ENCODE measurements at places on chromosomes 16 and 17.

GRCh38 chr16:56192986-56193945 lies 2.0 kb downstream of the GNAO1 start:
- no peak for DNase-seq

GRCh38 chr17:36993227-36993626 lies 44.5 kb downstream of the AATF start:
- no peak for DNase-seq

DNA sequence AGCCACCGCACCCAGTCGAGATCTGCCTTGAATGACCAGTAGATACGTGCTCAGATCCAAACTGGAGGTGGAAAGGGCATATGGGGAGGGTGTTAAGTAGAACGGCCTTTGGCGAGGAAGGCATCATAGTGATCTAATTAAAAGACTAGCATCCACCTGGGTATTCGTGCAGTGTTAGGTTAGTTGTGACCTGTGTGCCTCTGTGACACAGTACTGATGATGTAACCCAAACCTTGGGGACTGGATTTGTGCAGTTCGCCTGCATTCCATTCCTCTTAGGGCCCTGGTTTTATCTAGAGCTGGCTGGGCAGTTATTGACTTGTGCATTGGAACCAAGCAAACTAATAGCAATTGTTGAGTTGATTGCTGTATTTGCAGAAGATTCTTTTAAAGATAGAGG lies 47.9 kb downstream of the SNX29 start:
- DNase-seq: no peak

- peak; percentile 50 for DNase-seq
Measured at GRCh38 chr17:75047398-75048098, 523 bp downstream of the KCTD2 start.

GRCh38 chr17:32141258-32141657 lies 1.0 kb upstream of the RHOT1 start:
- DNase-seq: peak; percentile 50

DNA sequence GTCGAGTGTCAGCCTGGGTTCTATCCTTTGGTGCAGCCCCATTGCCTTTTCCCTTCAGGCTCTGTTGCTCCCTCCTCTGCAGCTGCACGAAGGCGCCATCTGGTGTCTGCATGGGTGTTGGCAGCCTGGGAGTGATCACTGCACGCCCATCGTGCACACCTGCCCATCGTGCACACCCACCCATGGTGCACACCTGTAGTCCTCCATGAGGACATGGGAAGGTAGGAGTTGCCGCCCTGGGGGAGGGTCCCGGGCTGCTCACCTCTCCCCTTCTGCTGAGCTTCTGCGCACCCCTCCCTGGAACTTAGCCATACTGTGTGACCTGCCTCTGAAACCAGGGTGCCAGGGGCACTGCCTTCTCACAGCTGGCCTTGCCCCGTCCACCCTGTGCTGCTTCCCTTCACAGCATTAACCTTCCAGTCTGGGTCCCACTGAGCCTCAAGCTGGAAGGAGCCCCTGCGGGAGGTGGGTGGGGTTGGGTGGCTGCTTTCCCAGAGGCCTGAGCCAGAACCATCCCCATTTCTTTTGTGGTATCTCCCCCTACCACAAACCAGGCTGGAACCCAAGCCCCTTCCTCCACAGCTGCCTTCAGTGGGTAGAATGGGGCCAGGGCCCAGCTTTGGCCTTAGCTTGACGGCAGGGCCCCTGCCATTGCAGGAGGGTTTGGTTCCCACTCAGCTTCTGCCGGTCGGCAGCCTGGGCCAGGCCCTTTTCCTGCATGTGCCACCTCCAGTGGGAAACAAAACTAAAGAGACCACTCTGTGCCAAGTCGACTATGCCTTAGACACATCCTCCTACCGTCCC lies 2.9 kb downstream of the CTRL start:
- DNase-seq: peak; percentile 84

DNA sequence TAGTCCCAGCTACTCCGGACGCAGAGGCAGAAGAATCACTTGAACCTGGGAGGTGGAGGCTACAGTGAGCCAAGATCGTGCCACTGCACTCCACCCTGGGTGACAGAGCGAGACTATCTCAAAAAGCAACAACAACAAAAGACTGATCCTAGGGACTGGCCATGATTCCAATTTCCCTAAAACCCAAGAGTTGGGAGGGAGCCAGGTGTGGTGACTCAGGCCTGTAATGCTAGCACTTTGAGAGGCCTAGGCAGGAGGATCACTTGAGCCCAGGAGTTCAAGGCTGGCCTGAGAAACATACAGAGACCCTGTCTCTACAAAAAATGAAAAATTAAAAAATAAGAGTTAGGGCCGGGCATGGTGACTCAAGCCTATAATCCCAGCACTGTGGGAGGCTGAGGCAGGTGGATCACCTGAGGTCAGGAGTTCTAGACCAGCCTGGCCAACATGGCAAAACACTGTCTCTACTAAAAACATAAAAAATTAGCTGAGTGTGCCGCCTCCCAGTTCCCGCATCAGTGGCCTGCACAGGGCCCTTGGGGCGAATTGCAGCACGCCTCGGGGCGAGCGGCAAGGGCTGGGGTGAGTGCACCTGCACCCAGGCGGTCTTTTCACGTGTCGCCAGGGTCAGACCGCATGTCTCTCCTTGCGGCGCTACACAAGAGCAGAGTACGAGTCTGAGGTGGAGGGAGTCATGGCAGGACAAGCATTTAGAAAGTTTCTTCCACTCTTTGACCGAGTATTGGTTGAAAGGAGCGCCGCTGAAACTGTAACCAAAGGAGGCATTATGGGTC lies 40.8 kb downstream of the CDH3 start:
- no peak for DNase-seq

DNA sequence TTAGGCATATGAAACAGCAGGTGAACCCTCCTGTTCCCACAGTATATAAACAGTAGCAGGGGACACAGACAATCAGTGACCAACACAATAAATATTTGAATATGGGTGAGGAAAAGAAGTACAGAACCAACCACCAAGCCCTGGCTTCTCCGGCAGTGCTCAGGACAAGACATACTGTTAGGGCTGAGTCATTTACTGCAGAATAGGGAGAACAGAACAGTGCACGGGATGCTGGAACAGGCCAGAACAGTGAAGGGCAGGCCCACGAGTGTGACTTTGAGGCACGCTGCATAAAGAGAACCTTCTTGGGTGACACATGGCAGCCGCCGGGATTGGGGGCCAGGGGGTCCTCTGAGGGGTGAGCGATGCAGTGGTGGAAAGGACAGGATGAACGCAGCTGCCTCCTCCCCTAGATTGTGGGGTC lies 160.4 kb downstream of the CMIP start:
- DNase-seq: no peak
